ENCODE measurements at places on chromosomes 4 and X.
A peak's percentile ranks its signal among the peaks of the same experiment; 100 is the strongest.

DNA sequence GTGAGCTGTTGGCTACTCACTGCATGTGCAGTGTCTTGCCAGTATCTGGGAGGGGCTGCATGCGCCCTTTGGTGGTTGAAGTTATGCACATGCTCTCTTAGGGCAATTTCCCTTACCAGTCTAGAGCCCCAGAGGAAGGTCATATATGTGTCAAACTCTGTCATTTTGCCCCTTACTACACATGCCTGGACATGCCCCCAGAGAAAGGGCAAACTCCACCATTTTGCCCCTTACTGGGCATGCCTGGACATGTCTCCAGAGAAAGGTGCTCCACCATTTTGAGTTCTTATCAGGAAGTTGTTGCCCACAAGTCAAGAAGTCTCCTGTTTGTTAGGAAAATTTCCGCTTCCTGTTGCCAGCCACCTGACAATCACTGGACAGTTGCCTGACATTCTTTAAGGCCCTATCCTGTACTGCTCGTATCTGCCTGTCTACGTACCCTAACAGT is 56.4 kb upstream of the PLAC8 start:
- no peak for DNase-seq

DNA sequence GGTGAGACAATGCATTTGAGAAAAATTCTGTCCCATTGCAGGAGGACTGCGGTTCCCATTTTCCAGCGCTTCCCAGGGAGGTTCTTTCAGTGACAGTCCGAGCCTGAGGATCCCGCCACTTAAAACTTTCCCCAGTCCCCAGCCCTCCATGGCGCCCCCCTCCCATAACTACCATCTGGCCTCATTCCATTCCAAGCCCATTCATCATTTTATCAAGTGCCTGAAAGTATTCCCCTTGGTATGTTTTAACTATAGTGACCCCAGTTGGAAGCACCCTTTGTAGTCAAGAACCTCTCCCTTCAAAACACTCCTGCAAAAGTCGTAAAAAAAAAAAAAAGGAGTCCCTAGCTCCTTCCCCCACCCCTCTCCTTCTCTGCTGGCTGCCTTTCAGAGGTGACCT is 1.2 kb downstream of the RASL11B start:
- no peak for DNase-seq

DNA sequence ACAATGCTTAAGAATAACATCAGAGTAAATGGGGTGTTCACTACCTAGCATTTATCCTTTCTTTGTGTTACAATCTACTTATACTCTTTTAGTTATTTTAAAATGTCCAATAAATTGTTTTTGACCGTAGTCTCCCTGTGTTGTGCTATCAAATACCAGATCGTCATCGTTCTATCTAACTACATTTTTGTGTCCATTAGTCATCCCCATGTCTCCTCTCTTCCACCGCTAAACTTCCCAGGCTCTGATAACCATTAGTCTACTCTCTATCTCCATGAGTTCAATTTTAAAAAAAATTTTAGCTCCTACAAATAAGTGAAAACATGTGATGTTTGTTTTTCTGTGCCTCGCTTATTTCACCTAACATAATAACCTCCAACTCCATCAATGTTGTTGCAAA is 381.9 kb downstream of the PRDM5 start:
- DNase-seq: no peak

- DNase-seq: no peak
Observed at GRCh38 chrX:140866446-140866845, 135.9 kb upstream of the SPANXB1 start.

- DNase-seq: no peak
Observed at GRCh38 chrX:136318895-136319597, 18.3 kb downstream of the ADGRG4 start.

DNA sequence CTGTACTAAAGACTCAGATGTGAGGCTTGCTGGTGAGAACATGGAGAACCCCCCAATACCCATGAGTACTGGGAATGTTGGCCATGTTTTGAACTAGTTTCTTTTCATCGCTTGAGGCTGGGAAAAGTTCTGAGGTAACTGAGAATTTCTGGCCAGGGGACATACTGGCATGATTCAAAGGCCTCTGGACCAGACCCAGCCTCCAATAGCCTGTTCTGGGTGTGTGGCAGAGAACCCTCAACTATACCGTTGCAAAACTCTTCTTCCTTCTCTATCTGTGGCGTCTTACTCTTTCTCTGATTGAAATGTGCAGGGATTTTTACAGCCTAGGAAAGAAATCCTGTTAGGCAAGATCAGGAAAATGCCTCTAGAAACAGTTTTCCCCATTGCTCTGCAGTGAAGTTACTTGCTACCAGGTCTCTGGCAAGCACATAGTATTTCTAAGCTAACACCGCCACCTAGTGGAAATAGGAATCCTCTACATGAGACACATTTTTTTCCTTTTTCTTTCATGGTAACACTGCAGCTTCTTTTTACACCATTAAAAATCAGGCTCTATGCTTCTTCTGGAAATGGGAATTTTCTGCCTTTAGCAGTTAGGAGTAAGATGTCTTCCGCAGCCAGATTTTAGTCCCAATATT is 170.7 kb upstream of the ZCCHC13 start:
- peak; percentile 34 for DNase-seq

DNA sequence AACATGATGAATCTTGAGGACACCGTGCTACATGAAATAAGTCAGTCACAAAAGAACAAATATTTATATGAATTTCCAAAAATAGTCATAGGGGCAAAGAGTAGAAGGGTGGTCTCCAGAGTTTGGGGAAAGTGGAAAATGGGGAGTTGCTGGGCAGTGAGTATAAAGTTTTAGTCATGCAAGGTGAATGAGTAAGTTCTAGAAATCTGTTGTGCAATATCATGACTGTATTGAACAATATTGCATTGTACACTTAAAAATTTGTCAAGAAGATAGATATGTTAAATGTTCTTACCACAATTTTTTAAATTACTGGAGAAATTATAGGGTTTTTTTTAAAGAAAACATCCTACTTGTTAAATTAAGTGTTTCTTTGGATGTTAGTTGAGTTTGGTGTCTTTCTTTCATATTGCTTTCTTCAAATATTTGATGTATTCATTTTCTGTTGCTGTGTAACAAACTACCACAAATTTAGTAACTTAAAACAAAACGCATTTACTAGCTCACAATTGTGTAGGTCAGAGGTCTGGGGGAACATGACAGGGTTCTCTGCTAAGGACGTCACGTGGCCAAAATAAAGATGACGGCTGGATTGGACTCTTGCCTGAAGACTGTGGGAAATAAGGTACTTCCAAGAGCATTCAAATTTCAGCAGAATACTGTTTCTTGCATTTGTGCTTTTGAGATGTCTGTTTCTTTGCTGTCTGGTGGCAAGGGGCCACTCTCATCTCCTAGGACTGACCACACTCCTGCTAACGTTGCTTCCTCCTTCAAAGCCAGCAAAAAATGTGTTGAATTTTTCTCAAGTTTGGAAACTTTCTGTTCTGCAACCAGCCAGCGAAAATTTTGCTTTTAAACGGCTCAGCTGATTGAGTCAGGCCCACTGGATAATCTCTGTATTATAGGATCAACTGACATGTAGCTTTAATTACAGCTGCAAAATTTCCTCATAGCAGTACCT is 76.7 kb downstream of the CPEB2 start:
- DNase-seq: no peak

GRCh38 chr4:152172146-152172545 is 363.7 kb downstream of the FBXW7 start:
- no peak for DNase-seq

Data from activated CD4-positive, alpha-beta T cell treated with anti-CD3 and anti-CD28 coated beads, Interleukin-2, amount 10 ng/mL, durations not matched to agents 7 days and 5 days (primary cell).